Naive thymus-derived CD8-positive, alpha-beta T cell (primary cell): ENCODE measurements at places on chromosomes 16 and 17. TPM values are rescaled to one million over a fixed set of nuclear protein-coding genes. Genes with fewer than 3 reads are reported as not detected.

DNA sequence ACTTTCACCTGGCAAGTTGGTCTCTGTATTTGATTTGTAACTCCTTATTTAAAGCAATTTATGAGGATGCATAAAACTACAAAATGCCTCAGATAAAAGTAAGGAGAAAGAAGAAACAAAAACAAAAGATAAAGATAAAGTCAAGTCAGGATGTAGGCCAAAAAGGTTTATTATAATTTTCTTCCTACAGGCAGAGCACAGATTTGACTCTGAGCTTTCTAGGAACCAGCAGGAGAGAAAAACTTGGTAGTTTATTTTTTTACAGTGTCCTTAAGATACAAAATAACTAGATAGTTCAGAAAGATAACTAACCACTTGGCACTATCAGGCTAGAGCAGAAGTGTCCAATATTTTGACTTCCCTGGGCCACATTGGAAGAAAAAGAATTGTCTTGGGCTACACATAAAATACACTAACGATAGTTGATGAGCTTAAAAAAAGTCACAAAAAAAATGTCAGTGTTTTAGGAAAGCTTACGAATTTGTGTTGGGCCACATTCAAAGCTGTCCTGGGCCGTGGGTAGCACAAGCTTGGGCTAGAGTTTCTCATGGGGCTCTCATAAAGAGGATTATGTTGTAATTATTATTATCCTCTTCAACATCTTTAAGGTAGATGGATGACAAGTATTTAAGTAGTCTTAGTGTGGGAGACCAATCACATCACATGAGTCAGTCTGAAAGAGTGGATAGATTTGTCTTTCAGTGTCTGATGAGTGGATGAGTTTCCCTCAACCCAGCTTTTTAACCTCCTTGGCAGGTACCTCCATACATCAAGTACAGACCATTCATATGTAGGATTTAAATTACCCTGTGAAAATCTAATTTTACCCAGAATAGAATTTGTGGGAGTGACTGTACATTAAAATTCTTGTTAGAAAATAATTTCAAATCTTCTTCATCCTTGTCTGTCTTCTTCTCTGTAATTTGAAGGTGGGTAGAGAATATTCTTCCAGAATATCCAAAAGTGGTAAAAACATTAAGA is 17.0 kb downstream of the PAFAH1B1 start:
- peaks cover 69% of the 10 kb centered on the region for H3K4me1 ChIP-seq
- no peaks in the 10 kb centered on the region for H3K36me3 ChIP-seq
- peak overlapping the region; percentile 66 for H3K27ac ChIP-seq
- no peaks in the 10 kb centered on the region for H3K27me3 ChIP-seq

- H3K4me1 ChIP-seq, result no peaks in the 10 kb centered on the region
- H3K27ac ChIP-seq, result no peak overlapping the region
- DNase-seq, result no peak
- no peak overlapping the region for H3K4me3 ChIP-seq
- no peaks in the 10 kb centered on the region for H3K36me3 ChIP-seq
- H3K27me3 ChIP-seq, result peaks cover 8% of the 10 kb centered on the region
Observed at GRCh38 chr16:17970816-17971331, 365.7 kb downstream of the NPIPA8 start.

Gene KRTAP4-3
- total RNA-seq, result not detected

Gene IL17C
- 0.49 TPM for total RNA-seq

DNA sequence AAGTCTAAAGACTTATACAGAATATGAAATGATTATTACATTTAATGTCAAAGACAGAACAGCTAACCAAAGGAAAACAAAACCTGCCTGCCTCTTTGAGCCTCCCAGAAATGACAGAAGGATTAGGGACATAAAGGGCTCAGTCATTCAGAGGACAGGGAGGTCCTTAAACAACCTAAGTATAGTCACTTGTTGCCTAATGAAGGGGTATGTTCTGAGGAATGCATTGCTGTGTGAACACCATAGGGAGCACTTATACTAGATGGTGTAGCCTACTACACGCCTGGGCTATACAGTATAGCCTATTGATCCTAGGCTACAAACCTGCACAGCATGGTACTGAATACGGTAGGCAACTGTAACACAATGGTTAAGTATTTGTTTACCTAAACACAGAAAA is 106.4 kb downstream of the PARN start:
- no peaks in the 10 kb centered on the region for H3K27me3 ChIP-seq
- no peak overlapping the region for H3K4me3 ChIP-seq
- DNase-seq, result no peak
- no peak overlapping the region for H3K27ac ChIP-seq

Gene NPIPA3
- not detected for total RNA-seq

Gene HOXB5
- total RNA-seq, result not detected

Gene PRCD
- 4.0 TPM for total RNA-seq

GRCh38 chr17:14506364-14506763 is 205.5 kb downstream of the HS3ST3B1 start:
- no peak overlapping the region for H3K4me3 ChIP-seq
- no peaks in the 10 kb centered on the region for H3K36me3 ChIP-seq
- no peaks in the 10 kb centered on the region for H3K27me3 ChIP-seq
- no peak for DNase-seq

DNA sequence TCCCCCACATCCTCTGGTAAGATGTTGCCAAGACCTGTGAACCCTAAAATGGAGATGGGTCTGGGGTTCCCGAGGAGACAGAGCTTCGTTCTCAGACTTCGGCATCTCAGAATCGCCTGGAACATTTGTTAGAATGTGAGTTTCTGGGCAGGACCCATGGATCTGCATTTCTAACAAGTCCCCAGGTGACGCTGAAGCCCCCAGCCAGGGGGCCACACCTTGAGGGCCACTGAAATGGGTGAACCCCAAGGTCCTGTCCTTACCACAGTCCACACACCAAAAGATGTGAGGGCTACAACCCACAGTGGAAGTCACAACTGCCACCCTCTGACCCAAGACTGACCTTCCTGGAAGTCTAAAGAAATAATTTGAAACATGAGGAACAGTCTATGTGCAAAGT is 14.0 kb downstream of the MPP3 start:
- H3K36me3 ChIP-seq, result no peaks in the 10 kb centered on the region
- H3K4me3 ChIP-seq, result no peak overlapping the region
- H3K27ac ChIP-seq, result no peak overlapping the region

GRCh38 chr17:77647531-77647930 is 311.0 kb upstream of the TNRC6C start:
- peaks cover 36% of the 10 kb centered on the region for H3K4me1 ChIP-seq
- H3K27ac ChIP-seq, result no peak overlapping the region
- no peaks in the 10 kb centered on the region for H3K36me3 ChIP-seq
- no peak overlapping the region for H3K4me3 ChIP-seq
- no peak for DNase-seq

Gene SERPINF2
- 0.85 TPM for total RNA-seq

GRCh38 chr17:30961209-30962188 is 9.3 kb upstream of the RNF135 start:
- H3K4me3 ChIP-seq, result no peak overlapping the region
- no peaks in the 10 kb centered on the region for H3K36me3 ChIP-seq
- peaks cover 5% of the 10 kb centered on the region for H3K27me3 ChIP-seq
- H3K27ac ChIP-seq, result peak overlapping the region; percentile 86
- no peaks in the 10 kb centered on the region for H3K4me1 ChIP-seq
- DNase-seq, result no peak

Gene TBC1D3K
- not detected for total RNA-seq

GRCh38 chr16:84501077-84501735 is 3.3 kb downstream of the MEAK7 start:
- H3K4me1 ChIP-seq, result peaks cover 34% of the 10 kb centered on the region
- DNase-seq, result no peak
- no peak overlapping the region for H3K27ac ChIP-seq
- peaks cover 30% of the 10 kb centered on the region for H3K36me3 ChIP-seq
- no peaks in the 10 kb centered on the region for H3K27me3 ChIP-seq
- no peak overlapping the region for H3K4me3 ChIP-seq

DNA sequence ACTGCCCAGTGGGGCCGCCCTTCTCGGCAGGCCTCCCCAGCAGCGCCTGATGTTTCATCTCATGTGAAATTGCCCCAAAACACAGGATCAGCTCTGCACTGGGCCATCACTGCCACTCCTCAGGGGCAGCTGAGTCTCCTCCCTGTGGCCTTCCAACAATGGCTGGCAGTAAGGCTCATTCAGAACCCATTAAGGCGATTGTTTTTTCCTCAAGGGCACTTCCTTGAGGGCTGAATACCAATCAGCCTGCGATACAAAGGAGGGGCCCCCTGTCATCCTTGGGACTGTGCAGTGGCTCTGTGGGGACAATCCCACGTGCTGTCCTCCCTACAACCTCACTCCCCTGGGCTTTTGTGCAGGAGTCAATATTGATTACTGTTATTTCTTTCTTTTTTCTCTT is 47.5 kb downstream of the XYLT1 start:
- no peaks in the 10 kb centered on the region for H3K36me3 ChIP-seq
- H3K4me1 ChIP-seq, result peaks cover 25% of the 10 kb centered on the region
- H3K4me3 ChIP-seq, result no peak overlapping the region
- peak overlapping the region; percentile 68 for H3K27ac ChIP-seq
- H3K27me3 ChIP-seq, result no peaks in the 10 kb centered on the region

Gene ACSM2B
- total RNA-seq, result not detected

DNA sequence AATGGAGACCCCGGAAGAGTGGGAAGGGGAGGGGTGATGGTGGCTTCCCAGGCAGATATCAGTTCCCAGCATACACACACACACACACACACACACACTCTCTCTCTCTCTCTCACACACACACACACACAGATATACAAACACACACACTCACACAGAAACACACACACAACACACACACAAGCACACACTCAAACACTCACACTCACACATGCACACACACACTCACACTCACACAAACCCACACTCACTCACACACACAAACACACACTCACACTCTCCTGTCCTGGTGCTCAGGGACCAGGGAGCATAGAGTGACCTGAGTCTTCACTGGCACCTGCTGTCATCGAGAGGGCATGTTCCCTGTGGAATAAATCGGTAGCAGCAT is 5.6 kb downstream of the CA4 start:
- H3K4me3 ChIP-seq, result no peak overlapping the region
- peaks cover 12% of the 10 kb centered on the region for H3K4me1 ChIP-seq
- no peak for DNase-seq
- peaks cover 90% of the 10 kb centered on the region for H3K27me3 ChIP-seq

Gene NPIPA1
- 164 TPM for total RNA-seq

Gene XAF1
- 41.3 TPM for total RNA-seq

Gene MAZ
- 282 TPM for total RNA-seq

Gene TEDC2
- not detected for total RNA-seq

DNA sequence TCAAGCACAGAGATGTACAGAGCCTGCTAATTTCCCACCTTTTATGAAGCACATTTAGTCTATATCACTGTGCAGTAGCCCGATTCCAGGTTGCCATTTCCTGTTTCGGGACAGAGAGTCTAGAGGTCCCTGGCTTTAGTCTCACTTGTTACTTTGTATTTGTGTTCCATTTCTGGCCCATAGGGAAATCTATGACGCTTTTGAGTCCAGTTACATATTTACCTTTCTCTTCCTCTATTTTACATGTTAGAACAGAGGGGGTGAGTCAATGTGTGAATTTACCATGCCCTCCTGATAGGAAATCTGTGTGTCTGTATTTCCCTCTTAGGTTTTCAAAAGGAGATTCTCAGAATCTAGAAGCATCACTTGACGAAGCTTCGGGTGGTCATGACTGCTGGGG is 227.1 kb upstream of the ZFHX3 start:
- H3K4me3 ChIP-seq, result no peak overlapping the region
- H3K36me3 ChIP-seq, result no peaks in the 10 kb centered on the region
- DNase-seq, result no peak
- no peak overlapping the region for H3K27ac ChIP-seq

GRCh38 chr16:54336631-54337204 is 50.1 kb upstream of the IRX3 start:
- no peak overlapping the region for H3K4me3 ChIP-seq
- no peak overlapping the region for H3K27ac ChIP-seq
- DNase-seq, result no peak
- H3K4me1 ChIP-seq, result no peaks in the 10 kb centered on the region

DNA sequence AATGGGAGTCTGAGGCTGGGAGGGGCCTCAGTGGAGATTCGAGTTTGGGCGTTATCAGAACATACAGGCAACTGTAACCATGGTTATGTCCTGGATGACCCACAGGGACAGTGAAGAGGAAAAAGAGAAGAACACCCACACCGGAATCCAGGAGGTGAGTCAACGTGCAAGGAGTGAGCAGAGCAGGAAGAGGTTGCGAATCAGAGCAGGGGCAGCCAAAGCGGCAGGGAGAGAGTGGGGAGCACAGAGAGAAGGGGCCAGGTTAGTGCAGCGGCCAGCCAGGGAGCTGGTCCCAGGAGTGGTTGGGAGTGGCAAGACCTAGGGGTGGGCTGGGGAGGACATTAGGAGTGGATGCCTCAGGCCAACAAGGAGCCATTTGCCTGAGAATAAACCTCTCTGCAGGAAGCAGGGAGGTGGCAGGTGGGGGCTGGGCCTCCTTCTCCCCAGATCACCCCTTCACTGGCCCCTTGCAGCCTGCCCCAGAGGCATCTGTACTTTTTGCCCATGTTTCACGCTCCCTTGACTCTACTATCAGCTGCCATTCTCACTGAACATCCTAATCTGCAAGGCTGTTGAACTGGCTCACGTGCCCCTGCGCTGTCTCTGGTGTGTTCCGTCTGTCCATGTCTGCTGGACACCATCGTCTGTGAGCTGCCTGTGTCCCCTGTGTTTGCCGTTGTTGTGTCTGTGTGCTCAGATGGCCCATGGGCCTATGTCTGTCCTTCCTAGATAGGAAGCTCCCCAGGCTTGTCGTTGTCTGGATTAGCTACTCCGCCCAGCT is 5.1 kb downstream of the KRT13 start:
- H3K27me3 ChIP-seq, result peaks cover 4% of the 10 kb centered on the region
- no peak overlapping the region for H3K4me3 ChIP-seq
- H3K27ac ChIP-seq, result peak overlapping the region; percentile 68
- peaks cover 13% of the 10 kb centered on the region for H3K4me1 ChIP-seq
- no peak for DNase-seq

Gene CES1
- not detected for total RNA-seq

Gene KRTAP2-3
- total RNA-seq, result not detected

Gene RUNDC3A
- total RNA-seq, result not detected

Gene KRTAP9-4
- total RNA-seq, result not detected

Gene TSEN54
- total RNA-seq, result 53.1 TPM

DNA sequence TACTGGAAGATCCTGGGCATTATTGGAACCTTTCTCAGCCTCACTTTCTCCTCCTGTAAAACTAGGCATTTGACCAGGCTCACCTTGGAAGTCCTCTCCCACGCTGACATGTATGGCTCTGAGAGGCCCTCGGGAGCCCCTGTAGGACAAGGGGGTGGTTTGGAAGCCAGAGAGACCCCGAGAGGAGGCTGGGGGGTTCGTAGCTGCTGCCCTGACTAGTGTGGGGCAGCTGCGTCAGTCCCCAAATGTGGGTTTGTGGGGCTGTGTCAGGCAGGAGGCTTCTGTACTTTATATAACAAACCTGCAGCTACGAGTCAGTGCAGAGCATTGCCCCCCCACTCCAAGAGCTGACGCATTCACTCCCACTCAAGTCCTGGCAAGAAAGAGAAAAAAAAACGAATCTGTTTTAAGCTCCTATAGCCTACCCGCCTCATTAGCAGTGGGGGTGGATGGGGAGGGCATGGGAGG is 1.8 kb downstream of the CX3CL1 start:
- H3K27me3 ChIP-seq, result no peaks in the 10 kb centered on the region
- H3K36me3 ChIP-seq, result no peaks in the 10 kb centered on the region
- H3K27ac ChIP-seq, result no peak overlapping the region
